ENCODE measurements at places on chromosomes 16 and 17.

GRCh38 chr16:75534560-75535205 is 1.2 kb downstream of the CHST5 start:
- no peak for DNase-seq

- peak; percentile 38 for DNase-seq
Observed at GRCh38 chr16:1678500-1679098, 520 bp downstream of the JPT2 start.

GRCh38 chr17:73921306-73921705 is 277.1 kb upstream of the SDK2 start:
- DNase-seq = no peak

DNA sequence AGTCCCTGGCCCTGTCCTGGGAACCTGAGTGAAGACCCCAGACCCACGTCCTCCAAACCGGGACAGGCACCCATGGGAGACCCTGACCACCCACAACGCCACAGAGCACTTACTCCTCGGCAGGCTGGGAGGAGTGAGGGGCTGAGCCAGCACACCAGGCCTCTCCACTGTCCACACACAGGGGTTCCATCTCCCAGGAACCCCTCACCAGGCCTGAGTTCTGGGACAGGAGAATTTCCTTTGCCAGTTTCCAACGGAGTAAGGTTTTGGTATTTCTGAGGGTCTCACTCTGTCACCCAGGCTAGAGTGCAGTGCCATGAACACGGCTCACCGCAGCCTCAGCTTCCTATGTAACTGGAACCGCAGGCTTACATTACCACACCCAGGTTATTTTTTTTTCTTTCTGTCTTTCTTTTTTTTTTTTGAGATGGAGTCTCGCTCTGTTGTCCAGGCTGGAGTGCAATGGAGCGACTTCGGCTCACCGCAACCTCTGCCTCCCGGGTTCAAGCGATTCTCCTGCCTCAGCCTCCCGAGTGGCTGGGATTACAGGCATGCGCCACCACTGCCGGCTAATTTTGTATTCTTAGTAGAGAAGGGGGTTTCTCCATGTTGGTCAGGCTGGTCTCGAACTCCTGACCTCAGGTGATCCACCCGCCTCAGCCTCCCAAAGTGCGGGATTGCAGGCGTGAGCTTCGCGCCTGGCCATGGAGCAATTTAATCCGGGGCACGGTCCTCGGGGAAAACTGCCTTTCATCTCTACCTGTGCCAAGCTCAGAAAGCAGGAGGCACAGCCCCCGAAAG is 1.6 kb downstream of the PGAP6 start:
- no peak for DNase-seq

DNA sequence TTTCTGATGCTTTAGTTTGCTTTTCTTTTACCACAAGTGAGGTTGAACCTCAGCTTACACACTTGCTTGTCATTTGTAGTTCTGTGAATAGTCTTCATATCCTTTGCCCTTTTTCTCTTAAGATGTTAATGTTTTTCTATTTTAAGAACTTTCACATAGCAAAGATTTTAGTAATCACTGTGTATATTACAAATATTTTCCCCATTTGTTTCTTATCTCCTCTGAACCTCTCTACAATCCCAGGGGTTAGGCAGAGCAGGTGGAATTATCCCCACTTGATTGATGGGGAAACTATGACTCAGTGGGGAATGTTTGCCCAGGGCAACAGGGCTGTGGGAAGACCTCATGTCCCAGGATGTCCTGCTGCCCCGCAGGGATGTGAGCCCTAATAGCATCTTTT is 11.7 kb upstream of the MYH3 start:
- DNase-seq = no peak

GRCh38 chr16:83245061-83245460 is 562.7 kb upstream of the HSBP1 start:
- no peak for DNase-seq

- DNase-seq = no peak
Observed at GRCh38 chr16:27470567-27471431, 68.8 kb downstream of the IL21R start.

GRCh38 chr16:27685807-27686206 is 135.9 kb downstream of the KATNIP start:
- DNase-seq = no peak

DNA sequence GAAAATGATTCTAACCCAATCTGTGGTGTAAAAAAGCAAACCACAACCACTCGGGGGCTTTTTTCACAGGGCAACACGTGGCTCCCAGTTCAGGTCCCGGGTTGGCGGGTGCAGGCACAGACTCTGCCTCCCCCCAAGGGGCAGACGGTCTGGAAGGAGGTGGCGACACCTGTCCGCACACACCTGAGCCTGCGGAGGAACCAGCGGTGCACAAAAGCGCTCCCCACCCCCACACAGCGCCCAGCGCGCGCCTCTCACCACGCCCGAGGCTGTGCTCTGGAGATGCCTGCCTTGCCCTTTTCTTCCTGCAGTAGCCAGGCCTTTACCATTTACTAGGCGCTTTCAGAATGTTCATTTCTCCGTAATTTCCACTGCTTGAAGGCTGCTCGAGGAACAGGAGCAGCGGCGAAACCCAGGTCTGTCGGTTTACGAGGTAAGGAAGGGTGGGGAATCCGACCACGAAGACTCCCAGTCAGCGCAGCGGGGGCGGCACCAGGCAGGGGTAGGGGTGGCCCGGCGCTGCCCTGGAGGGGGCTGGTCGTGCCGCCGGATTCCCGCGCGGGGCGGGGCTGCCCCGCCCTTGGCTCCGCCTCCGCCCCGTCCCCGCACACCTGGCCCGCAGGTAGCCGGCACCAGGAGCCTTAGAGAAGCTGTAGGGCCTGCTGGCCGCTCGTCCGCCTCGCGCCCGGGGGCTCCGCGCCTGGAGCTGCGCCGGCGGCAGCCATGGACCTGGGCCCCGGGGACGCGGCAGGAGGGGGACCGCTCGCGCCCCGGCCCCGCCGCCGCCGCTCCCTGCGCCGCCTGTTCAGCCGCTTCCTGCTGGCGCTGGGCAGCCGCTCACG is at the start of gene USP43:
TSS of gene USP43 (plus strand) at position 608 of the 842 bp plus-strand sequence. CDS start at position 724, 116 bp downstream.
- DNase-seq = peak; percentile 6

DNA sequence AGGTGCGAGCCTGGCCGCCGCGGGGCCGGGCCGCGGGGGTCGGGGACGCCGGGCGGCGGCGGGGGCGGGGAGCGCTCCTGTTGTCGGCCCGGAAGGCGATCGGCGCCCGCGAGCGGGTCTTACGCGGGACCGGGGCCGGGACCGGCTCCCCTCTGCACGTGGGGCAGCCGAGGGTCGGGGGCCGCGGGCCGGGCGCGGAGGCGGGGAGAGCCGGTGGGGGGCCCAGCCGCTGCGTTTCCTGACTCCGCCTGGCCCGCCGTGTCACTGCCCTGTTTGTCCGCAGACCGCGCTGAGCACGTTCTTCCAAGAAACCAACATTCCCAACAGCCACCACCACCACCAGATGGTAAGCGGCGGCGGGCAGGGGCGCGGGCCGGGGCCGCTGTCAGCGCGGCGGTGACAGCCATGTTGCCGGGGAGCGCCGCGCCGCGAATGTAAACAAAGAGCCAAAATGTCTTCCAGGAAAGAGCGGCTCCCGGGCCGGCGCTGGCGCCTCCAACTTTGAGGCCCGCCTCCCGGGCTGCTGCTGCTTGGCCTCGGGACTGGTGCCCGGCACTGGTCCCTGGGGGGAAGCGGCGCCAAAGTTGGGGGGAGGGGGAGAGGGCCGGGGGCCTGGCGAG is 586 bp downstream of the UBALD2 start:
- DNase-seq = peak; percentile 61

GRCh38 chr17:63848834-63849689 is 6.6 kb upstream of the SMARCD2 start:
- DNase-seq = peak; percentile 96

- peak; percentile 48 for DNase-seq
Observed at GRCh38 chr16:74623214-74623838, 16.4 kb upstream of the GLG1 start.

- no peak for DNase-seq
Observed at GRCh38 chr16:75238132-75238852, 13.1 kb downstream of the BCAR1 start.

- no peak for DNase-seq
Observed at GRCh38 chr16:53565296-53565863, 62.4 kb upstream of the AKTIP start.

DNA sequence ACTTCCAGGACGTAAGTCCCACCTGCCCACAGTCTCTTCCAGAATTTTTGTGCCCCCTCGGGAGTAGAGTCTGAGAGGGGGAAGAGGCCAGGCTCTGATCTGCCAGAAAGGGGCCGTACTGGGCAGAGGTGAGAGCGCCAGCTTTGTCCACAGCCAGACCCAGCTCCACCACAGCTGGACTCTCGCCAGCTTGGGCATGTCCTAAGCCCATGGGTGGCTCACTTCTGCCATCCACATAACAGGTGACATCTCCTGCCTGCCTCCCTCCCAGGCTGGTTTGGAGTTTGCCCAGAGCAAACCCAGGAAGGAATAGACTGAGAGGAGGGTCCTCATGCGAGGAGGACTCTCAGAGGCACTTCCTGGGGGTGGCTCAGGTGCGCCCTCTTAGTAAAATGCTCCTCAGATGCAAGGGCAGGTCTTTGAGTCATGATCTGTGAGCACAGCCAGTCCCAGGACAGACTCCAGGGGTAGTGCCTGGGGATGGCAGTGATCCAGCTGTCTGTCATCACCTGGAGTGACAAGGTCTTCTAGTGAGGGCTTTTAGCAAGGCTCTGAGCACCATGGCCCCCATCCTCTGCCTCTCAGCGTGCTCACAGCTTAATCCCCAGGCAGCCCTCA is 89.2 kb downstream of the AMFR start:
- DNase-seq = no peak

- DNase-seq = peak; percentile 22
Observed at GRCh38 chr17:58232707-58233156, 5.7 kb upstream of the LPO start.

DNA sequence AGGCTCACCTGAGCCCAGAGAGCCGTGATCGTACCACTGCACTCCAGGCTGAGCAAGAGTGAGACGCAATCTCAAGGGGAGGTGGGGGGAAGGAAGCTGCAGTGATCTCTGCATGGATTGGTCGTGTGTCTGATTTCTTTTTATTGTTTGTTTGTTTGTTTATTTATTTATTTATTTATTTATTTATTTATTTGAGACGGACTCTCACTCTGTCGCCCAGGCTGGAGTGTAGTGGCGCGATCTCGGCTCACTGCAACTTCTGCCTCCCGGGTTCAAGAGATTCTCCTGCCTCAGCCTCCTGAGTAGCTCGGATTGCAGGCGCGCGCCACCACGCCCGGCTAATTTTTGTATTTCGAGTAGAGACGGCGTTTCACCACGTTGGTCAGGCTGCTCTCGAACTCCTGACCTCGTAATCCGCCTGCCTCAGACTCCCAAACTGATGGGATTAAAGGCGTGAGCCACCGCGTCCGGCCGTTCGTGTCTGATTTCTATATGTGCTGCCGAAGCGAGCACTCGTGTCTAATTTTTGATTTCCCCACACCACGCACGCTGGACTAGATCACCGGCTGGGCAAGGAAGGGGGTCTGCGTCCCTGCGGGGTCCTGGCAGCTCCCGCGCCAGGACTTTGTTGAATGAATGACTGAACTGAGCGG is 448 bp upstream of the TNFRSF12A start:
- no peak for DNase-seq

DNA sequence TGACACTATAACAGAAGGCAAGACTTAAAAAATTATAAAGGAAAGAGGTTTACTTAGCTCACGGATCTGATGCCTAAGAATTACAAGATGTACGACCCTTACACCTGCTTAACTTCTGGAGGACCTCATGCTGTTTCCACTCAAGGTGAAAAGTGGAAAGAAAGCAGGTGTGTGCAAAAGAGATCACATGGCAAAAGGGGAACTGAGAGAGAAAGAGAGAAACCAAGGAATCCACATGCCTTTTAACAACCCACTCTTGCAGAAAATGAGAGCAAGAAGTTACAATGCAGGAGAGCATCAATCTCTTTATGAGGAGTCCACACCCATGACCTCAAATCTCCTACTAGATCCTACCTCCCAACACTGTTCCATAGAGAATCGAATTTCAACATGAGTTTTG is 2382.2 kb downstream of the TP53TG3F start:
- DNase-seq = no peak

GRCh38 chr16:14438256-14438655 is 191.8 kb downstream of the PARN start:
- no peak for DNase-seq

- DNase-seq = no peak
Observed at GRCh38 chr17:2872282-2872681, 76.0 kb downstream of the RAP1GAP2 start.

GRCh38 chr16:82945420-82946101 is 318.8 kb downstream of the CDH13 start:
- peak; percentile 42 for DNase-seq

- DNase-seq = no peak
Observed at GRCh38 chr17:33120103-33120502, 128.5 kb downstream of the SPACA3 start.

- DNase-seq = no peak
Observed at GRCh38 chr17:48100160-48100559, 1.1 kb downstream of the CBX1 start.

GRCh38 chr17:82648742-82649331 is 593 bp upstream of the WDR45B start:
- no peak for DNase-seq

GRCh38 chr17:42979511-42980273 is at the start of gene PTGES3L:
TSS of gene PTGES3L (minus strand) at chr17:42980080. CDS start at chr17:42980053, 27 bp downstream.
- DNase-seq = peak; percentile 36

GRCh38 chr17:57927048-57927723 is 28.0 kb downstream of the CUEDC1 start:
- DNase-seq = no peak

DNA sequence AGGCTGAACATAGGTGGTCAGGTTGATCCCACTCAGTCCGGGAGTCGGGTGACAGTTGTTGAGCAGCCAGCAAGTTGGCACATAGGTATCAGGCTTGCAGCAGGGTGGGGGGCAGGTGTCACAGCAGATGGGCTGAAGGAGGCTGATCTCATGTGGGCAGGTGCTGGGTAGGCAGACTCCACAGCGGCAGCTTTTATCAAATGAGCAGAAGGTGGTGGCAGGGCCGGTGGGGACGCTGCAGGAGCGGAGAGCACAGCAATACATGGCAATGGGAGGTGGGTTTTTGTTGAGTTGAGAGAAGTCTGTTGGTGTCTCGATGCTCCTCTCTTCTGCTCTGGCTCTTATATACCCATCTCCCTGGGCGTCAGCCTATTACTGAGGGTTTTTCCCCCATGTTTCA is at the start of gene KRTAP3-1:
TSS of gene KRTAP3-1 (minus strand) at position 318 of the 400 bp plus-strand sequence. CDS start at position 264, 54 bp downstream.
- no peak for DNase-seq

- DNase-seq = no peak
Observed at GRCh38 chr17:48368352-48368908, 61.6 kb downstream of the SKAP1 start.

DNA sequence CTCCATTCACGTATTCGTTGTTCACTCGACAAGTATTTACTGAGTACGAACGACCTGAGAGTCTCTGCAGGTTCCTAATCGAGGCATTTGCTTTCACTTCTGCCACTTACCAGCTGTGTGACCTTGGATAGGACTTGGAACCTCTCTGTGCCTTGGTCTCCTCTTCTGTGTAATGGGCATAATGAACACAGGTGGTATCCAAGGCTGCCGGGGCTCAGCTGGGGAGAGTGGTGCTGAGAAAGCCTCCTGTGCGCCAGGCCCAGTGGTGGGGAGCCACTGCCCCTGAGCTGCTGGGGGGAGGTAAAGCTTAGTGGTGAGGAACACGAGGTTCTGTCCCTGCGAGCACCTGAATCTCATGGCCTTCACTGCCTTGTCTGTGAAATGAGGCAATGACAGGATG is 150.7 kb downstream of the IRF8 start:
- DNase-seq = no peak

Data from activated CD4-positive, alpha-beta T cell treated with anti-CD3 and anti-CD28 coated beads, Interleukin-2, Interleukin-6, amounts not matched to agents 100 ng/mL and 50 ng/mL, durations not matched to agents 16 hours and 8 hours (primary cell).